ENCODE measurements at places on chromosomes 4 and X.

DNA sequence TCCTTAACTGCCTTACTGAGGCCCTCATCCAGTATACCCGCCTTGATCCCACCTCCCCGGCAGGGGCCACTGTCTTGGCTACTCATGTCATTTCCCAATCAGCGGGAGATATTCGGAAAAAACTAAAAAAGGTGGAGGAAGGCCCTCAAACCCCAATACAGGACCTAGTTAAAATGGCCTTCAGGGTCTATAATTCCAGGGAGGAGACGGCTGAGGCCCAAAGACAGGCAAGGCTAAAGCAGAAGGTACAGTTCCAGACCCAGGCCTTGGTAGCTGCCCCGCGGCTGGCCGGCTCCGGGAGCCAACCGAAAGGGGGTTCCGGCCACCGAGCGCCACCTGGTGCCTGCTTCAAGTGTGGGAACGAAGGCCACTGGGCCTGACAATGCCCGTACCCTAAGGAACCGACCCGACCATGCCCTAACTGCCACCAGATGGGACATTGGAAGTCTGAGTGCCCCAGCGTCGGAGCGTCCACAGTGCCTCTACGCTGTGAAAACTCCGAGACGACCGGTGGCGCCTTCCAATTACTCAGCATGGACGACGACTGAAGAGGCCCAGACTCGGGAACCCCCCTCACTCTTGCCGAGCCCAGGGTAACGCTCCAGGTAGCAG is 959.6 kb downstream of the RPA4 start:
- no peak for DNase-seq

GRCh38 chrX:83336454-83336853 is 171.6 kb upstream of the POU3F4 start:
- DNase-seq, result no peak

- DNase-seq, result no peak
Measured at GRCh38 chr4:97662133-97662532, 481.1 kb downstream of the STPG2 start.

GRCh38 chr4:166386491-166387360 is 513.7 kb downstream of the TLL1 start:
- DNase-seq, result no peak

DNA sequence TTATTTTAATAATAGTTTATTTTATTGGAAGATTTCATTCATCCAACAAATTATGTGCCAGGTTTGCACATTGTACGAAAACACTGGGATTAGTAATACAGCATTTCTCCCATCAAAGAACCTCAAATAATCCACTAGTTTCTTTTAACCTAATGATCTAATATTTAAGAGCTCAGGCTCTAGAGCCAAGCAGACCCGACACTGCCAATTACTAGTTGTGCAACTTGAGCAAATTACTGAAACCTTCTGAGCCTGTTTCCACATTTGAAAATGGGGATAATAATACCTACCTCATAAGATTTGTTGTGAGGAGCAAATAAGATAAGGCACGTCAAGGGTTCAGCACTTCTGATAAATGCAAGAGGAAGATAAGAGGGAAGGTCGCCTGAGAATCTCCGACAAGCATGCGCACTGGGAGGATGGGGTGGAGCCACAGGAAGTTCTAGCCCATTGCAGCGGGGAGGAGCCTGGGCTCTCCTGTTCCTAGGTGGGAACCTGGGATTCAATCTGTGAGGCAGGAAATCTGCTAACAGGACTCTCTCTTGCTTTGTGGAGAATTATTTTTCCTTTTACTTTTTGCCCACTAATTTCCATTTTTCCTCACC is 141.5 kb upstream of the SMAD1 start:
- DNase-seq, result no peak

DNA sequence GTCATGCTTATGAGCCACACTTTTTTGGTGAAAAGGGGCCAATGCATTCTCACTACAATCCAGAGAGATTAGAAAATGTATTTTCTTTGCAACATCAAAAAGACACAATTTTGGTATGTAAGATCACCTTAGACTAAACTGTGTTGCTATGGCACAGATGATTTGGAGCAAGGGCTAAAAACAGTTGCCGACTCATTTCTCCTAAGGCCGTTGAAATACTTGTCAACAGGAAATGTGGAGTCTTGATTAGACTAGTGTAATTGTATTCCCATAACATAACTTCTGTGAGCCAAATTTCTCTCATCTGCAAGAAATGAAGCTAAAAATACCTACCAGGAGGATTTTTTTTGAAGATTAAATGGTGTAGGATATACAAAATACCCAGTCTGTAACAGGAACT is 2547.7 kb downstream of the ARAP2 start:
- DNase-seq, result no peak

DNA sequence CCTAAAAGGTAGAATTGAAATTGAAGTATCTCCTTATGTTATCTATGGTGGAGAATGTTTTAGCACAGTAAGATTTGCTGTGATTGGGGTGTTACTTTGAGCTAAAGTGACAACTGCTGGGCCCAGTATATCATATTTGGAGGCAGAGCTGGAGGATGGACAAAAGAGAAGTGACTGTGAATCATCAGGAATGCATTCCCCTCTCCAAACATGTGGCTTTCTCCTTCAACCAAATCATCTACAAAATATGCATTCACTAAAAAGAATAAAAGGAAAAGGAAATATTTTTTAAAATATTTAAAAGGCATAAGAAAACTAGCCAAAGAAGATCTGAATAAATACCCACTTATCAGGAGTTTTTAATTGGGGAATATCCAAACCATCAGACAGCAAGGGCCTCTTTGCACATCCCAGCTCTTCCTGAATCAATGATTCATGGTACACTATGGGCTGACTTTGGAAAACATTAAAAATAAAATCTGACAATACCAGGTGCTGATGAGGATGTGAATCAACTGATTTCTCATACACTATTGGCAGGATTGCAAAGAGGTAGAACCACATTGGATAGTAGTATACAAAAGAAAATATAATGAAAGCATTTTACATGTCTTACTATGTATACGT is 671.7 kb upstream of the NR3C2 start:
- no peak for DNase-seq

Measured in stimulated activated CD4-positive, alpha-beta T cell treated with anti-CD3 and anti-CD28 coated beads, Interleukin-1b, Interleukin-23, amount 100 ng/mL, for 1 hour (primary cell).